ENCODE measurements at places on chromosomes 7 and 10. TPM values are rescaled to one million over a fixed set of nuclear protein-coding genes. Genes with fewer than 3 reads are reported as not detected.

DNA sequence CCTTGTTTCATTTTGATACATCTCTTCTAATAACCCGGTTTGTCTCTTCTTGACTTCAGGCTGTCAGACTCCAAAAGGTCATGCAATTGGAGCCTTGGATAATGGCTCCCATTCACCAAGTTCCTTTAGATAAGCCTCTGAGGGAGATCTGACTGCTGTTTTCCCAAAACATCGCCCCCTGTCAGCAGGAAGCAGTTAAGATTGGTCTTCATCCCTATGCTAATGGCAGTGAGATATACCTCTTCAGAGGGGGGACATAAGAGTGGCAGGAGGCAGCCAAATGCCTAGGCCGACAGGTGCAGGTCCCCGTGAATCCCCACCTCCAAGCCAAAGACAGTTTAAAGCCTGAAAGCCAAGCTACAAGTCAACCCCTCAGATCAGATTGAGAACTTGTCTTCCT, 144.6 kb downstream of the WDR11 start:
- DNase-seq: no peak

- DNase-seq: no peak
These were observed 78.3 kb upstream of the LRRC17 start for GRCh38 chr7:102834466-102834865.

- no peak for DNase-seq
These were observed 31.6 kb downstream of the CCDC3 start for GRCh38 chr10:12969951-12970350.

Gene GPER1
- 2.0 TPM for total RNA-seq

- no peak for DNase-seq
These were observed 163.2 kb upstream of the PRR15 start for GRCh38 chr7:29400437-29400836.

DNA sequence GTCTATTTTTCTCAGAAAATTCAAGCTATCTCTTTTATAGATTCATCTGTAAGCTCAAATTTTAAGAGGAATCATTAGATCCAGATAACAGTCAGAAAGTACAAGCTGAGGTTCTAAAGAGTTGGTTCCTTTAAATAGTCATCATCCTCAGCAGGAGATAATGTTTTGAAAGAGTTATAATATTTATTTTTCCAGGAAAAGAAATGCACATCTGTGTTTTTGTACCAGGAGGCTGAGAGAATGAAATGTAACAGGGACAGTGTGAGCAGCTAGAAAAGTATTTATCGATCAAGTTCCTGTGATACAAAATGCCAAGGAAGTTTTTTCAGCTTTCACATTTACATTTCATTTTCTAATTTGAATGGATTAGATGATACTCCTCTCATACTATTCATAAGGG, 120.2 kb upstream of the LRRTM3 start:
- DNase-seq: no peak

Gene BICC1
- 38.9 TPM for total RNA-seq

GRCh38 chr7:27677912-27678612, 15.4 kb upstream of the HIBADH start:
- peak; percentile 96 for DNase-seq

- no peak for DNase-seq
These were observed 5.6 kb downstream of the IL2RA start for GRCh38 chr10:6056411-6057135.

GRCh38 chr7:73824986-73825385, 5.8 kb upstream of the CLDN4 start:
- no peak for DNase-seq

- peak; percentile 3 for DNase-seq
These were observed 75.8 kb downstream of the LSMEM1 start for GRCh38 chr7:112556633-112557032.

DNA sequence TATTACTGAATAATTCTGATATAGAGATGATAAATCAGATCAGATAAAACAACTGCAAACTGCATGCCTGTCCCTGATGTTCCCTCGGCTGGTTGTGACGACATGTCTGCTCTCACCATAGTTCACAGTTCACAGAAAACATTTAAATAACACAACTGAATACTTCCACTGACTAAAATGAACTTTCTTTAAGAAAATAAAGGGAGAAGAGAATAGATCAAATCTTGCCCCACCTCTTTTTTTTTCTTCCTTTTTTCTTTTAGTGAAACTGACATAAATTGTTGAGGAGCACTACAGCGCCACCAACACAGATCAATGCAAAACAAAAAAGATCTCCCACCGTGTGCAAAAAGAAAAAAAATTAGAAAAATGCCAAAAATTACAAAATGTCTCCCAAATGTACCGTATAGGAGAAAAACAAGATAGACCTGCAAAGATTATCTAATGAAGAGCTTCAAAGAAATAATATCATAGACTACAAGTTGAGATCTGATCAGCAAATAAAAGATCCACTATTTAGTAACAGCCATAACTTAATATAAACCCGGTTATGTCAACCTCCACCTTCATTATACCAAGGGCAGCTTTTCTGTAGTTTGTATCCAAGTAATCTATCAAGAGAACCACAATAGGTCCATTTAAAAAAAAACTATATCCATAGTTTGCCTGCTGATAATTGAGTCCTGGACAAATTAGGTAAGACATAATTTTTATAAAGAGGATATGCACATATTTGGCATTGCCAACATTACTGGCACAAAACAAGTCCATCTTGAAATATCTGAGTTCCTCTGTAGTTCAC, 30.7 kb upstream of the EPC1 start:
- peak; percentile 45 for DNase-seq

GRCh38 chr10:58755340-58755610, 242.6 kb downstream of the BICC1 start:
- DNase-seq: no peak

Measured in IMR-90 (cell line).